ENCODE measurements at places on chromosomes 16 and 17.

- no peak for DNase-seq
These were observed 14.6 kb upstream of the MED9 start for GRCh38 chr17:17462048-17462824.

DNA sequence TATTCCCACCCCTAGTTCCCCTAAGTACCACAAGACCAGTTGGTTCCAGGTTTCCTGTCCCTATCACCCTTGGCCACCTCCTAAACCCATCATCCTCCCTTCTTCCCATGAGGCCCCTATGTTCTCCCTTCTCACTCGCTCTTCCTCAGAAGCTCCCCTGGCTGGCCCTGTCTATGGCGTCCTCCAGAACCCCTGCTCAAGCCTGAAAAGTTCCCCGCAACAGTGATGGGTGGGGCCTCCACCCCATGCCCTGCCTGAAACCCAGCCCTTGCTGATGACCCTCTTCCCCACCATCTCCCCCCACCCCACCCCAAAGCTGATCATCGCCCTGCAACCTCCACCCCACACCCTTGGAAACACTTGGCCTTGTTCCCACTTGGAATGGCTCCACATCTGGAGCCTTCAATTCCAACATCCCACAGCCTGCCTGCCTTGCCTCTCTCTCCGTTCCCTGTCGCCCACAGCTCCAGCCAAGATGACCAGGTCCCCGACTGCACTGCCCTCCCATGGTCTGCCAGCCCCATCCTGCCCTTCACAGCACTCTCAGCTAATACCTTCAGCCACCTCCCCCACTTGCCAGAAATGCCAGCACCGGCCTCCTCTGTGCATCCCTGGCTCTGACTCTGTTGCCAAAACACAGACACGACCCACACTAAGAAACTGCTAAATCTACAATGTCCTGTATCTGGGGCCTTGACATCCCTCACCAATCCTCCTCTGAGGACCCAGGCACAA, 10.5 kb downstream of the OSBPL7 start:
- DNase-seq: no peak

GRCh38 chr17:3532106-3532858, 25.3 kb downstream of the TRPV3 start:
- DNase-seq: no peak

DNA sequence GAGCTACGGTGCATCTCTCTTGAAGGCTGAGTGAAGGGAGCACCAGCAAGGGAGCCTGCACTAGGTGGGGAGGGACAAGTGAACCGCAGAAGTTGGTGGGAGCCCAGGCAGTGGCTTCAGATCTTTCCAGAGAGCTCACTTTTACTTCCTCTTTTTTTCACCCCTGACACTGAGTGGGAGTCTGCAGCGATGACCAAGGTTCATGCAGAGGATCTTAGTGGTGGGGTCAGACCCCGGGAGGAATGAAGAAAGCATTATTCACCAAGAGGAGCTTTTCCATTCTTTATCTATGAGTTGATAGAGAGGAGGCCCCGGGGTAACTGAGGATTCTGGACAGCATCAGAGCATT, 3.0 kb upstream of the CCL2 start:
- DNase-seq: no peak

GRCh38 chr17:78767806-78768205, 14.3 kb downstream of the CYTH1 start:
- no peak for DNase-seq

DNA sequence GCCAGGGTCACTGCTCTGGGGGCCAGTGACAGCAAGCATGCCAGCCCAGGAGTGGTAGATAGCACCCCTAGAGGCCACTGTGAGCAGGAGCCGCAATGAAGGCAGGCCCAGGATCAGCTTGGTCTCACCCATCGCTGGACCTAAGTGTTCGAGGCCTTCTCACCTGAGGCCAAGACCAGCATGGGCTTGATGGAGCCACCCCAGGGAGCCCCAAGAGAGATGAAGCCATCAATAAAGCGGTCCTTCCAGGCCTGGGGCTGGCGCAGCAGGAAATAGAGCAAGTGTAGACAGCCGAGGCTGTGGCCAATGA, 1.8 kb downstream of the LCAT start:
- DNase-seq: peak; percentile 85

DNA sequence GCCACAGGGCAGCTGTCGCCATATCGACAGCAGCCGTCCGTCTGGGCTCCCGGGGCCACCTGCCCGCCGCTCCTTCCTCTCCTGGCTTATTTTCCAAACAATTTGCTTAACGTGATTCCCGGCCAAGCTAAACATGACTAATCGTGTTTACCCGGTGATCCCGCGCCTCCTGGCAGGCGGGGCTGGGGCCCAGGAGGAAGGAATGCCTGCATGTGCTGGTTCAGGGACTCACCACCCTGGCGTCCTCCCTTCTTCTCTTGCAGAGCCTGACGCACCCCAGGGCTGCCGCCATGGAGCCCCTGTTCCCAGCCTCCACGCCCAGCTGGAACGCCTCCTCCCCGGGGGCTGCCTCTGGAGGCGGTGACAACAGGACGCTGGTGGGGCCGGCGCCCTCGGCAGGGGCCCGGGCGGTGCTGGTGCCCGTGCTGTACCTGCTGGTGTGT, 6.1 kb downstream of the SSTR5 start:
- DNase-seq: no peak
